ENCODE measurements at places on chromosomes 13 and 19.

- no peak for ATAC-seq
Observed at GRCh38 chr13:45473627-45474026, 8.9 kb downstream of the COG3 start.

DNA sequence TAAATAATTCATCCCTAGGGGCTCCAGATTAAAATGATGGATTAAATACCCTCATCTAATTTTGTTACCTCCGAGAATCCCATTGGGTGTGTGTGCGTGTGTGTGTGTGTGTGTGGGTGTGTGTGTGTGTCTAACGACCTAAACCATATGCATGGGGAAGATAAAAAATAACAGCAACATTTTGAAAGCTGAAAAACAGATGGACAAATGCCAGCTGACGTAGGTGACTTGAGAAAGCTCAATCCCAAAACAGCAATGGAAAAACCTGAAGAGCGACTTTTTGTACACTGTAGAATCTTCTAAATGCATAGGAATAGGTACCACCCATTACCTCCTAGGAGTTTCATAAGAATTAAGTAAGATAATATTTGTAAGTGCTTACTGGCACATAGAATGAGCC lies 8.7 kb upstream of the RPL21 start:
- ATAC-seq = no peak

GRCh38 chr13:30235216-30235615 lies 72.1 kb downstream of the KATNAL1 start:
- no peak for ATAC-seq

DNA sequence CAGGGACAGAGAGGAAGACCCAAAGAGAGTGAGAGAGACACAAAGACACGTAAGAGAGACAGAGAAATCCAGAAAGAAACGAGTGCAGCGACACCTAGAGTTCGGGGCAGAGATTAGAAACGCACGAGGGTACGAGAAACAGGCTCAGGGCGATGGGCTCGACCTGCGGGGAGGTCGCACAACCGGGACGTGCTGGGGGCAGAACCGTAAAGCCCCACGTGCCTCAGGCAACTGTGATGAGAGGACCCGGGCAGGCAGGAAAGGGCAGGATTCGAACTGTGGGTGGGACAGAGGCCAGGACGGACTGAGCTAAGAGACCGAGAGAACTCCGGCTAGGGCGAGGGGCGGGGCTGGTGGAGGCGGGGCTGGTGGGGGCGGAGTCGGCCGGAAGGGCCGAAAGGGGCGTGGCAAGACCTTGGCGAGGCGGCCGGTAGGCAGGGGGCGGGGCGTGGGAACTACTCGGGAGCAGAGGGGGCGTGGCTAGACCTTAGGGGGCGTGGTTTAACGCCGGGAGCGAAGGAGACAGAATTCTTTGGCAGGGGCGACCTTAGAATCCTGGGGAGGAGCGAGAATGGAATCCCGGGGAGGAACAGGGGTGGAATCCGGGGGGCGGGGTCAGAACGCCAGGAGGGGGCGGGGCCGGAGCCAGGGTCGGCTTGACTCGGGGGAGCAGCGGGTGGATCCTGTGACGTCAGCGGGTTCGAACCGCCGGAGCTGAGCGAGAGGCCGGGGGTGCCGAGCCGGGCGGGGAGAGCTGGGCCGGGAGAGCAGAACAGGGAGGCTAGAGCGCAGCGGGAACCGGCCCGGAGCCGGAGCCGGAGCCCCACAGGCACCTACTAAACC lies at the start of gene NECTIN2:
NECTIN2 (plus strand) TSS at position 686 of the 843 bp plus-strand sequence. CDS start 229 bp downstream, outside the sequence.
- ATAC-seq = peak; percentile 83

GRCh38 chr19:10568062-10568825 lies 535 bp downstream of the CDKN2D start:
- ATAC-seq = no peak

Measured in gastroesophageal sphincter (tissue), 4 donors.